ENCODE measurements at places on chromosomes 4 and X.

GRCh38 chr4:48046059-48046458, 29.5 kb downstream of the NIPAL1 start:
- DNase-seq = no peak

DNA sequence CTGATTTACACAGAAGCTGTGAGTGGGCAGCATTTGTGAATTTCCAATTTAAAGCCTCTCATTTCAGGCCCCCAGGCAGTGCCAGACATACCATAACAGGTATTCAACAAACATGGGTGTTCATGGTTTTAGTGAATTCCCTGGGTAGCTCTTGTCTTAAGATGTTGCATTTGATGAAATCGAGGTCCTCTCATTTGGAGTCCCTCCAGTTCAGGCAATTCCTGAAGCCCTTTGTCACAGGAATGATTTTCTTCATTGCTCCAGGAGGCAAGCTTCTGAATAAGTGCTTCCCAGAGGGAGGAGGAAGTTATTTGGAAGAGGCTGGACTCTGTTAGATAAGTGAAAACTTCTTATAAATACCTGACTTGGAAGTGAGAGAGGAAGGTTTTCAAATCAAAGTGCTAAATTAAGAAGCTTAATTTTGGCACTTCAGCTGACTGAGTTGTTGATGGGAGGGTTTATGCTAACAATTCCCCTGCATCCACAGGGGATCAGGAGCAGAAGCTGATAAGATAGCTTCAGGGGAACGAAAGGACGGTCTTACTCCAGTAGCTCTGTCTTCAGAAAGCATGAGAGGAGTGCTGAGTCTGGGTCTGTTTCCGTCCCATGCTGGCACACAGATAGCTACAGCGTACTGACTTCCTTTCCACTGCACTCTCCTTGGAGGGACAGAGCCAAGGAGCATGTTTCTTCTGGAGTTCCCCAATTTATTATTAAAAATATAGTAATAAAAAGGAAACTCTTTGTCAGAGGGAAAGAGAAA, 543.1 kb downstream of the GBA3 start:
- no peak for DNase-seq

- DNase-seq = no peak
Measured at GRCh38 chrX:129655547-129656249, 942 bp upstream of the APLN start.

GRCh38 chr4:152628128-152628527, 51.7 kb downstream of the TMEM154 start:
- DNase-seq = no peak

GRCh38 chr4:174120446-174121295, 162.8 kb downstream of the FBXO8 start:
- DNase-seq = no peak

All from activated T-cell treated with anti-CD3 and anti-CD28 coated beads for 4 hours (primary cell).